NCI-H510A (cell line): ENCODE measurements at places on chromosomes 3 and 15.

DNA sequence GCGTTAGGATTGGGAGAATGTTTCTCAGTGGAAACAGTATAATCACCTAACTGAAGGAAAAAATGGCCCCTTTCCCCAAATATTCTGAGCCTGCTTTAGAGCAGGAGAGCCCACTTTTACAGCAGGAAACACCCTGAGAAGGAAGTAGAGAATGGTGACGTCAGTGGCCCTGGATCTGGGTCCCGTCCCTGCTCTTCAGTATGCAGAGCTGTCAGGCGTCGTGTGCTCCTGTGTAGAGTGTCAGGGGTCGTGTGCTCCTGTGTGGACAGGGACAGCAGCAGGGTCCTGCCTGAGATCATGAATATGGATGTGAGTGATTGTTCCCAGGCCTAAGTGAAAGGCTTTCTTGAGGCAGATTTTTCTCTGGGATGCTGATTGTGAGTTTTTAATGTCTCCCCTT lies 45.2 kb downstream of the CGNL1 start:
- DNase-seq, result no peak

DNA sequence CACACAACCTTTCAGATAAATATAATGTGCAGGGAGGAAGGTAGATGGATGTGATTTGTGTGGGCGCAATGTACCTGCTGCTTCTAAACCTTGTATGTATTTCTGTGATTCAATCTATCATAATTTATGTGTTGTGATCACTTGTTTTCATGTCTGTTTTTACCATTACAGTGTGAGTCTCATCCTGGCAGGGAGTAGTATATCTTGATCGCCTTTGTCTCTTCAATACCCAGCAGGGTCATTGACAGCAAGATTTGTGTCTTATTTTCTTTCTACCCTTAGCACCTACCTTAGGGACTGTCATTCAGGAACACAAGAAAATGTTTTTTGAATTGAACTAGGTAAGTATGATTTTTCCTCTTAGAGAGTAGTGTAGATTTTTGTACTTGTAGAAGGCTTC lies 83.7 kb upstream of the SELENOK start:
- DNase-seq, result no peak

GRCh38 chr3:122627301-122627700 lies 49.9 kb downstream of the PARP15 start:
- DNase-seq, result no peak

DNA sequence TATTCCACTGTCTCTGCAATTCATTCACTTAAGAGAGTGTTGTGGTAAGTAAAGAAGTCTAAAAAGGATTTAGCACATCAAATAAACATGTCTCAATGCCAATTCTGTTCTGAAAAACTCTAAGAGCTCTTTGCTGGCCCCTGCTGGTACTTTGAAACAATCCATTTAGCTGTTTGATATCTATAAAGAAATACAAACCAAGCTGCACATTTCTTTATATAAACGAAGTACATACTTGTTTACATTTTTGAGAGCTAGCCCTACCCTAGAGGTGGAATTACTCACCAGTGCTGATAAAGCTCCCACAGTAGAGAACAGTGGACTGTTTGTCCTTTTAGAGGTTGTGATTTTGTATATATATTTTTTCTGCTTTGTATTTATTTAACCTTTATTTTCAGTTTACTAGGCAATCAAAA lies 75.5 kb downstream of the NEDD4 start:
- DNase-seq, result peak; percentile 3

- DNase-seq, result no peak
Measured at GRCh38 chr15:32829436-32829835, 111.6 kb downstream of the GREM1 start.

DNA sequence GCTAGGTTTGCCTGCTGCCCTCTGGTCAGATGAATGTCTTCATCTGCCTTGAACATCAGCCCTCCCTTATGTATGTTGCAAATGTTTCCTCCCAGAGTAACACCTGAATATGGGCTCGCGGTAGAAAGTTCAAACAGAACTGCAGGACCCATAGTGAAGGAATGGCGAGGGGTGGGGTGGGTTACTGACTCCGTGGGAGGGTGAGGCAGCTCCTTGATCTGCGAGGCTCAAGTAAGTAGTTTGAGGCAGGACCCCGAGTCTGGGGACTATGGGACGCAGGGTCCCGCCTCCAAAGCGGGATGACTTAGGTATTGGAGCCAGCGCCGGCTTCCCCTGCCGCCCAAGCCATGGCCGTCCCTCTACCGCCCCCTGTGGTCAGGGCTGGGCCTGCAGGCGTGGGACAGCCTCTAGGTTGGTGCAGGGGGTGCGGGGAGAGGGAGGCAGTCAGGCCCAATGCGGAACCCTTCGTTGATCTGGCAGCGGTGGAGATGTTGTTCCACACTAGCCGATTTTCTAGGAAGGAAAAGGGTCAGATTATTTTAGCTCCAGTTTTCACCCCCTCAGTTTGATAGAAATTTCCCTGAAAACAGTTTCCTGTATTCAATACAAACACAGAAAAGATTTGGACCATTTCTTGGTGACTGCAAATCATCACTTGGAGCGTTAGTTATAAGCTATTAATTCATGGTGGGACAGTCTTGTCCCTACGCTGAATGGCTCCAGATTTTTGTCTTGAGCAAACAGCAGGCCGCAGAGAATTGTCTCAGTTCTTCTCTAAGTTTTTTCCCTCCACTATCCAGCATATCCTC lies 72.3 kb downstream of the CORO2B start:
- DNase-seq, result no peak

DNA sequence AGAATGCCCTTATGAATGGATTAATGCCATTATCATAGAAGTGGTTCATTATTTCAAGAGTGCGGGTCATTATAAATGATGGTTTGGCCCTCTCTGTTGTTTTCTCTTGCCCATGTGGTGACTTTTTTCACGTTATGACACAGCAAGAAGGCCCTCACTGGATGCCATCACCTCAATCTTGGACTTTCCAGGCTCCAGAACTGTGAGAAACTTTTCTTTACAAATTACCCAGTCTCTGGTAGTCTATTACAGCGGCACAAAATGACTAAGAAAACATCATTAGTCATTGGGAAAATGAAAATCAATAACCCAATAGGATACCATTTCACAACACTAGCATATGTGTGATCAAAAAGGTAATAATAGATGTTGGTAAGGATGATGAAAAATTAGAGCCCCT lies 119.0 kb upstream of the LPP start:
- no peak for DNase-seq

- no peak for DNase-seq
Measured at GRCh38 chr15:39363761-39364586, 216.9 kb upstream of the THBS1 start.

DNA sequence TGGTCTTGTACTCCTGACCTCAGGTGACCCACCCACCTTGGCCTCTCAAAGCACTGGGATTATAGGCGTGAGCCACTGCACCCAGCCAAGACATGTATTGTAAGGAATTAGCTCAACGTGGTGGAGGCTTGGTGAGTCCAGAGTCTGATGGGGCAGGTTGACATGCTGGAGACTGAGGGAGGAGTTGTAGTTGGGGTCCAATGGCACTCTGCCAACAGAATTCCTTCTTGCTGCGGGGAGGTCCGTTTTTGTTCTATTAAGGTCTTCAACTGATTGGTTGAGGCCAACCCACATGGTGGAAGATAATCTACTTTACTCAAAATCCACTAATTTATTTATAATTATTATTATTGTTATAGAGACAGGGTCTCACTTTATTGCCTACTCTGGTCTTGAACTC lies 30.1 kb downstream of the PLA2G4D start:
- no peak for DNase-seq

DNA sequence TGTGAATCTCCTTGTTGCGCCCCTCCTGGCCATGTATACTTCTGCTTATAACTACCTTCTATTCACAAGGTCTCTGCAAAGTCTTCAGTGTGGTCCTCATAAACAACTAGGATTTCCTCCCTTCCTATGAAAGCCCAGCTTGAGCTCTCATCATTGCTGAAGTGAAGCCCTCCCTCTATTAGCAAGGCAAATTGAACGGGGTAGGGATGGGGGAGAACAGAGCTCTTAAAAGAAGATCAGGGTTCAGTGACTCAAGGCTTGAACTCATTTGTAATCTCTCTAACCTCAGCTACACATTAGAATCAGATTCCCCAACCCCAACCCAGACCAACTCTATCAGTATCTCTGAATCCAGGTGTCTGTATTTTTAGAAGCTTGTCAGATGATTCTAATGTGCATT lies 88.3 kb upstream of the ST8SIA2 start:
- DNase-seq, result no peak

DNA sequence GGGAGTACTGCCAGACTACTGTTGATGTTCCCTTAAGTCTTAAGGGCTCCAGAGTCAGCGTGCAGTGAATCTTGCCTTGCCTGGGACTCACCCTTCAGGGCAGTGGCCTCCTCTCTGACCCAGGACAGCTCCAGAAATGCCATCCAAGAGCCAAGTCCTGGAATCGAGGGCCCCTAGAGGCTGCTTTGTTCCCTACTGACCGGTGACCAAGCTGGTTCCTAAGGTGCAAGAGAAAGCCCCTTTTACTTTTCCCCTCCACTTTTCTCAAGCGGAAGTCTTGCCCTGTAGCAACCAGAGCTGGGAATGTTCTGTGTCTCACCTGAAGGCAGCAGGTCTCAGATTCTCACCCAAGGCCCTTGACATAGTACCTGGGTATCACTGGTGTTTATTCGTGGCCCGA lies 238.0 kb downstream of the DOCK3 start:
- no peak for DNase-seq

DNA sequence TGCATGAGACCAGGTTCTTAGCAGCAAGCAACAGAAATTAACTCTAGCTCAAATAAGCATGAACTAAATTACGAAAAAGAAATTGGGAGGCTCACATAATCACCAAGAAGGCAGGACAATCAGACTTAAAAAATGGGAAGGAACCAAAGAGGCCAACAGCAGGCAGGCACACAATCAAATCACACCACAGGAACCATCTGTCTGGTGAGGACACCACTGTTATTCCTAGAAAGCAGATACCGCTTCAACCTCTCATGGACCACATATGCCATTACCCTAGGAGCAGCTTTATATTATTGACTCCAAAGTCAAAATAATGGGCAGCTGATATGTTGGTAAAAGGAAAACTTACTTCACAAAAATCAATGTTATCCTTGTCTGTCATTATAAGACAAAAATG lies 51.6 kb downstream of the SUCLG2 start:
- no peak for DNase-seq

DNA sequence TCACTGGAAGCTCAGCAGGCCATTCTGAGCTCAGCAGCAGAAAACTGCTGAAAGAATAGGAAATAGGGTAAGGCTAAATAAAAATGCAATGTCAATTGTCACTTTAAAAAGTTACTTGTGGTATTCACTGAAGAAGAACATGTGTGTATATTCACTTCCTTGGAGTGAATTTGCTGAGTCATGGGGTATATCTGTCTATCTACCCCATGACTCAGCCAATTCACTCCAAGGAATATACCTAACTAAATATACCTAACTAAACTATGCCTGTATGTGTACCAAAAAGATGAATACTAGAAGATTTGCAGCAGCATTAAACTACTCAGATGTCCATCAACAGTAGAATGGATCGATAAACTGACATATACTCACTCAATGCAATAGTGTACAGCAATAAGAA lies 69.5 kb upstream of the KCNAB1 start:
- no peak for DNase-seq

DNA sequence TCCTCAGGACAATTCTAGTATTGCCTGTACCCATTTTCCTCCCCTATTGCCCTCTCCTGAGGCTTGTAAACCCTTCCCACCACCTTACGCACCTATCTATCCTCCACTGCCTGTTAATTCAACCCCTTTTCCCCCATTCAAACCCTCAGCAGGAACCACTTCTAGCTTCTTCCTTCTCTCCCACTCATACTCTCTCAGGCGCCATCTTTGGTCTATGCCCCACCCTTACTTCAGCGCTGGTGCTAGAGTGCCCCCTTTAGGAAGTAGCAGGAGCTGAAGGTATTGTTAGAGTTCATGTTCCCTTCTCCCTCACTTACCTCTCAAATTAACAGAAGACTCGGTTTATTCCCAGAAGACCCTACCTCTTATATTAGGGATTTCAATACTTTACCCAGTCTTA lies 121.8 kb upstream of the NLGN1 start:
- no peak for DNase-seq

- DNase-seq, result no peak
Measured at GRCh38 chr15:68309024-68309423, 31.5 kb downstream of the FEM1B start.

GRCh38 chr3:128665362-128666021 lies 14.9 kb upstream of the RPN1 start:
- DNase-seq, result no peak

DNA sequence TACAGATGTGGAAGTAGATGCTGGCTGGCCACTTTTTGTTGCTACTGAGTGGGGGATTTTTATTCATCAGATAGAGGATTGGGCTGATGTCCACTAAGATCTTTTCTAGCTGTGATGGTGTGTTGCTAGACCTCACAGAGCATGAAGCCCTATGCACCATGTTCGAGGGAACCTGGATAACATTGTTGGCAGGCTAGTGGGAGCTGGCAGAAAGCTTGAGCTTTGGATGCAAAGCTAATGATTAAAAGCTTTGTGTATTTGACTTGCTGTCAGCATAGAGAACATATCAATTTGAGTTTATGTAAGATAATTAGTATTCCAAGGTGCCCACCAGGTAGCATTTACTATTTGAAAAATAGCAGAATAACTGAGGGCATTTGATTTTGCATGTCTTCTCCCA lies 59.1 kb downstream of the ST6GAL1 start:
- DNase-seq, result no peak

GRCh38 chr3:54877730-54878129 lies 50.1 kb downstream of the LRTM1 start:
- no peak for DNase-seq

DNA sequence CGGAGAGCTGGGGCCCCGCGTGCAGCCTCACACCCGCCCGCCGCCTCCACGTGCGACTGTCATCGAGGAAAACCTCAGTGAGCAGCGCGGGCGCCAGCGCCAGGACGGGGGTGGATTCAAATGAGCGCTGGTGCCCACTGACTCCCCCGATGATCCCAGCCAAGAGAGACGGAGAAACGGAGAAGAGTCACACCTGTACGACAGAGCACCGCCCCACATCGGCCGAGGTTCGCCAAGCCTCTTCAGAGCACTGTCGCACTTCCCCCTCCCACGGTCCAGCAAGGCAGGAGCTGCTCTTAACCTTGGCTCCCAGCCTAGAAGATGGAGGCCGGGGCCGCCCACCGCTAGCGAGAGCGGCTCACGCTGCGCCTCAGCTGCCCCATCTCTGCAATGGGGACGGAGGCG lies 130.9 kb upstream of the IQSEC1 start:
- DNase-seq, result no peak

GRCh38 chr3:31331278-31331677 lies 201.4 kb upstream of the STT3B start:
- DNase-seq, result no peak

DNA sequence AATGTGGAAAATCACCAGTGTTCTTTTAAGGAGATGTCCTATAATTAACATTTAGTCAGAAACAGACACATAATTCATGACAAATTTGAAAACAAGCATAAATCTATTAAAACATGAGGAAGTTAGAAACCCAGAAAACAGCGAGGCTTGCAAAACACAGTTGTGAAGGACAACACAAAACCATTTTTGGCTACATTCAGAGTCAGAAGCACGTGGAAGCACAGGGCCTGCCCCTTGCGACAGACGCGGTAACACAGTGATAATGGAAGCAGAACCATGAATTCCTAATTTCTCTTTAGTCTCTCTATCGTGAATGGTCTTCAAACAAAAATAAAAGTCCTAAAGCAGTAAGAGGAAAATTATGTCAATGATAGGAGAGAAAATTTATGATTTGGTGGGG lies 12.2 kb downstream of the NCEH1 start:
- DNase-seq, result no peak
